Kidney (tissue), 22 donors: ENCODE measurements at places on chromosomes 7 and 10. TPM values are rescaled to one million over a fixed set of nuclear protein-coding genes. Genes with fewer than 3 reads are reported as not detected.
A peak's percentile ranks its signal among the peaks of the same experiment; 100 is the strongest.

GIMAP8 gene
- polyA plus RNA-seq = 10.2 TPM

ACTR3C gene
- polyA plus RNA-seq = 15.8 TPM

NAT16 gene
- polyA plus RNA-seq = not detected

DNA sequence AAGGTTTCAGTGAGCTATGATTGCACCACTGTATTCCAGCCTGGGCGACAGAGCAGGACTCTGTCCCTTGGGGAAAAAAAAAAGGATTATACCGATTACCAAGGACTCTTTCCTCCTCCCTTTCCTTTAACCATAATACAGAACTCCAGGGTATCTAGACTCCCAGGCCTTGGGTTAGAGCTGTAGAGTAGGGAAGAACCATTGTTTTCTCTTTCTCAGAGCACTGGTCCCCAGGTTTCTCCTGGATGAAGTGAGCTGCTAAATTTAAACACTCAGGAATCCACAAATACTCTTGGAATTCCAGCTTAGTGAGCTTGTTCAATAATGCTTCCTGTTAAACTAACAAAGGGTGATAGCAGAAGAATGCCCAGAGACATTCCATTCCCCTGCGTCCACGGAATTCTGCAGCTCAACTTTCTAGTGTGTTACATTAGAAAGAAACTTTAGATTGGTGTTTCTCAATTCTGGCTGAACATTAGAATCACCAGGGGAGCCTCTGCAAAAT lies 14.6 kb upstream of the RPEL1 start:
- peak; percentile 71 for DNase-seq

GRCh38 chr10:78332012-78332411 lies 298.3 kb downstream of the RPS24 start:
- no peak for DNase-seq
